ENCODE measurements at places on chromosomes 1 and 21. TPM values are rescaled to one million over a fixed set of nuclear protein-coding genes. Genes with fewer than 3 reads are reported as not detected.
A peak's percentile ranks its signal among the peaks of the same experiment; 100 is the strongest.

DNA sequence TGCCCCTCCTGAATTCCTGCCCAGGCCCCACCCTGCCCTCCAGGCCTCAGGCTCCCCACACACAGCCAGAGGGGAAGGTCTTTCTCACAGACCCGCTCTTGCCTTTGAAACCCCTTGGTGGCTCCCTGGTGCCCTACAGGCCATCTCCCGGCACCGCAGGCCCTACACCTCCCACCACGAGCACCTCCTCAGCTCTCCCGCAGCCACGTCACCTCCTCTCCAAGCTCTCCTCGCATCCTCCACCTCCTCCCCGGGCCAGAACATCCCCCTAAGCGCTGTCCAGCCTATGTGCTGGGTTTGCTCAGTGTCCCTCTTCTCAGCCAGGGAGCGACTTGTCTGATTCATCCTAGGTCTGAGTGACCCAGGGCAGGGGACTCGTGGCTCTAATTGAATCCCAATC is 66.4 kb downstream of the DMRTB1 start:
- H3K27me3 ChIP-seq, result no peaks in the 10 kb centered on the region
- ATAC-seq, result no peak

The HES3 gene
- total RNA-seq, result not detected

DNA sequence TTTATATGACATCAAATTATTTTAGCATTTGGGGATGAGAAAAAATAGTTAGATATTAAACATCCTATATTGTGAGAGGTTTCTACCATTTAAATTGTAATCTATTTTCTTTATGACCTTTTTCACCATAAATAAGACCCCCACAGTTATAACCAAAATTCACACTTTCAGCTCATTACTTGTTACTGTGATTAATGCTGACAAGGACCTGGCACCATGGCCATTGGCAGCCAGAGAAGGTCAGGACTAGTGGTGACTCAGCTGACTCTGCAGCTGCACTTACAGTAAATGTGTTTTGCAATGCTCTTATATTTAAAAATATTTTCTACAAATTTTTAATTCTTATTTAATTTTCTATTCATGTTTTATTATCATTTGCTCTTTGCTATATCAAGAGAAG is 133.3 kb upstream of the C1orf105 start:
- H3K36me3 ChIP-seq, result no peaks in the 10 kb centered on the region
- H3K4me3 ChIP-seq, result no peak overlapping the region
- no peaks in the 10 kb centered on the region for H3K27me3 ChIP-seq
- H3K27ac ChIP-seq, result peak overlapping the region; percentile 48

The IGSF3 gene
- total RNA-seq, result 2.7 TPM

The OR10T2 gene
- not detected for total RNA-seq
